ENCODE measurements at places on chromosomes 12 and 14. TPM values are rescaled to one million over a fixed set of nuclear protein-coding genes. Genes with fewer than 3 reads are reported as not detected.
A peak's percentile ranks its signal among the peaks of the same experiment; 100 is the strongest.

GRCh38 chr12:43357141-43357540, 194.9 kb downstream of the ADAMTS20 start:
- H3K4me1 ChIP-seq: no peaks in the 10 kb centered on the region
- H3K27me3 ChIP-seq: no peaks in the 10 kb centered on the region
- DNase-seq: no peak
- H3K27ac ChIP-seq: no peak overlapping the region
- H3K4me3 ChIP-seq: no peak overlapping the region

GRCh38 chr14:75147423-75148071, 20.7 kb upstream of the NEK9 start:
- H3K4me3 ChIP-seq: no peak overlapping the region
- peaks cover 7% of the 10 kb centered on the region for H3K4me1 ChIP-seq
- peak; percentile 91 for DNase-seq
- peaks cover 19% of the 10 kb centered on the region for H3K36me3 ChIP-seq
- H3K27me3 ChIP-seq: no peaks in the 10 kb centered on the region

DNA sequence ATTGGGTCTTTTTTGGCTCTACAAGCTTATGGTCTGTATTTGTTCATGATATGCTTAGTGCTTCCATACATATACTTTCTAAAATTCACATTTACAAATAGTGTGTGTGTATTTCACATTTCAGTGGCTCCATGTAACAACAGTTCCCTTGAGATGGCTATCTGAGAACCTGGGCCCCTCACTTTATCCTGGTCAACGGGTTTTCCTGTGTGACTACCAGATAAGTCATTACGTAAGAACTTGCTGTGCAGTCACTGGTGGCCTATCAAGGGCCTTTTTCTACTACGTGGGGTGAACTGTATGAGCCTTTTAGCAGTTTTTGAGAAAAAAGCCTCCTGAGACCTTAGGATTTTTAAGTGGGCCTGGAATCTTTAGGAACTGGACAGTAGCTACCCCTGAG, 454.1 kb downstream of the PCNX1 start:
- peaks cover 23% of the 10 kb centered on the region for H3K4me1 ChIP-seq
- no peak overlapping the region for H3K4me3 ChIP-seq
- H3K27me3 ChIP-seq: no peaks in the 10 kb centered on the region

- DNase-seq: no peak
- no peak overlapping the region for H3K4me3 ChIP-seq
Observed at GRCh38 chr12:51131745-51132521, 41.0 kb downstream of the TFCP2 start.

CACNA2D4 gene
- 0.26 TPM for total RNA-seq

DNA sequence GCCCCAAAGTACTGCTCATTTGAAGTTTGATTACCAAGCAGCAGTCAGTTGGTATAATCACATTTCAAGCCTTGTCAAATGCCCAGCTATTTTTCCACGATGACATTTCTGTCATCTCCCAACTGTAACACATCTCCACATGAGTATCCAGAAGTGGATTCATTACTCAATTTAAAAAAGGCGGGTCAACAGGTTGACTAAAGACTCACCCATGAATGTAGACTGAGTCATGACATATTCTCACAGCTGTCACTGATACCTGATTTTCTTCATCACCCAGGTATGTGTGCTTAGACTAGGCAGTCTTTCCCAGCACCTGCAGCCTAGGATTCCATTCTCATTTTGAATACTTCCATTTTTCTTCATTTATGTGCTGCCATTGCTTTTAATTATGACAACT, 75.1 kb upstream of the DBX2 start:
- H3K27ac ChIP-seq: no peak overlapping the region
- H3K27me3 ChIP-seq: no peaks in the 10 kb centered on the region
- no peaks in the 10 kb centered on the region for H3K36me3 ChIP-seq
- H3K4me1 ChIP-seq: no peaks in the 10 kb centered on the region

- no peak overlapping the region for H3K27ac ChIP-seq
- DNase-seq: no peak
- no peaks in the 10 kb centered on the region for H3K4me1 ChIP-seq
Observed at GRCh38 chr12:115470977-115471376, 787.0 kb upstream of the TBX3 start.

PROX2 gene
- not detected for total RNA-seq

- no peak overlapping the region for H3K27ac ChIP-seq
- no peaks in the 10 kb centered on the region for H3K4me1 ChIP-seq
- no peak overlapping the region for H3K4me3 ChIP-seq
- H3K27me3 ChIP-seq: peaks cover 2% of the 10 kb centered on the region
- DNase-seq: no peak
Observed at GRCh38 chr14:24042746-24043145, 9.1 kb upstream of the CARMIL3 start.

- H3K27me3 ChIP-seq: peaks cover 15% of the 10 kb centered on the region
- no peaks in the 10 kb centered on the region for H3K36me3 ChIP-seq
- H3K4me3 ChIP-seq: no peak overlapping the region
- H3K27ac ChIP-seq: no peak overlapping the region
Observed at GRCh38 chr14:51203881-51204280, 36.2 kb upstream of the TMX1 start.

TOMM20L gene
- not detected for total RNA-seq

DNA sequence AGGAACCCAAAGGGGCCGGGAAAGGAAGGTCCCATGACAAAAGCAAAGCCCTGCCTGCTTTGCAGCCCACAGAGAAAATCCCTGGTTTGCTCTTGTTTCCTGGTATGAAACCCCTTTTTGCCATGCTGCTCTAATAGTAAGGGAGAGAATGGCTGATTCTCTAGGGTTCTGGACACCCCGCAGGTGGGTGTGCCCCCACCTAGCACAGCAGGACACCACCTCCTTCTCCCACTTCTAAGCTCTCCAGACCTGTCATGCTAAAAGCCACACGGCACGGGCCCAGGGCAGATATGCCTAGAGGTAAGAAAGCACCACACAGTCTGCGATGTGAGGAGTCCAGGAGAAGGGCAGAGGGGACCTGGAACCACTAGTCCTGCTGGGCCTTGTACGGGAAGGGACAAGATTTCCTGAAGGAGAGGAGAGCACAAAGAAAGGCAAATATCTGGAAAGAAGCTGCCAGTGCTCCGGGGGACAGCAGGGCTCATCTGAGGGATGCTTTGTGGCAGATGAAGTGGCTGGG, 113.3 kb downstream of the BCL11B start:
- DNase-seq: no peak
- no peaks in the 10 kb centered on the region for H3K4me1 ChIP-seq
- no peak overlapping the region for H3K27ac ChIP-seq
- H3K36me3 ChIP-seq: no peaks in the 10 kb centered on the region
- no peak overlapping the region for H3K4me3 ChIP-seq

SPIC gene
- not detected for total RNA-seq

GRCh38 chr12:52191841-52192791, at the start of gene KRT80:
Gene KRT80, minus strand, starts transcription at chr12:52192014. Its CDS starts 112 bp downstream, at chr12:52191902.
- H3K36me3 ChIP-seq: no peaks in the 10 kb centered on the region
- H3K4me1 ChIP-seq: peaks cover 68% of the 10 kb centered on the region
- no peak within 1 kb of the TSS for H3K4me3 ChIP-seq
- H3K27ac ChIP-seq: peak within 1 kb of the TSS; percentile 84
- peak; percentile 99 for DNase-seq

CIROP gene
- not detected for total RNA-seq

DNA sequence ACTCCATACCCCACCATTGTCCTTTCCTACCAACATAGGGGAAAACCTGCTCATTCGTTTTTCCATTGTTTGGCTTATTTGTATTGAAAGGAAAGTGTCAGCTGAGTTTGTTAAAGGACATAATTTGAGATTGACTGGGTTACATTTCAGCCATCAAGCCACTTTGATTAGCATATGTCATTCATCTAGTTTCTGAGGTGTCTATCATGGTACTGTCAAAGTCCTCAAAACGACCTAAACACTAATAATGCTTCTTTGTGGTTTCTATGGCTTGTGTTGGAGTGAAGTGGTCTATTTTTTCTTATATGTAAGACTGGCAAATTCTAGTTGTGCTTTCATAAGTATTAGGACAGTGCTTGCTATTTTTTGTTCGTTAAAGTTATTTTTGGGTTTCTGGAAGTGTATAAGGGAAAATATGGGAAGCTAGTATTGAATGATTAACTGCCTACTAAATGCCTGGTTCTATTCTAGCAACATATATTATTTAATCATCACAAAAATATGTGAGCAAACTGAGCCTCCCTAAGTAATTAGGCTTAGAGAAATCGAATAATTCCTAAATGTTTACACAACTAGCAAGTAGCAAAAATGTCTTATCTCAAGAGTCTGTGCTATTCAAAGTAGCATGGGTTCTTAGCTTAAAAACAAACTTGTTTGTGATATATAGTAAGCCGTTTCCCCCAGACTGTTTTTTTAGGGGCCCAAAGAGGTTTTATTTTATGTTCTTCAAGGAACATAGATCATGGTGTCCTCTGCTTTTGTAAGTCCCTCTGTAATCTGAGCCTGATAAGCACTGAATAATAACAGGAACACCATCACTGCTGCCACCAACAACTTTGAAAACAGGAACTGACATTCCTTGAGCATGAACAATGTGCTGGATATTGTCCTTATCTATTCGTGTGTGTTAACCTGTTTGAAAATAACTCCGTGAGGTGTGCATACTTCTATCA, 67.1 kb downstream of the DERA start:
- H3K27ac ChIP-seq: peak overlapping the region; percentile 91
- H3K4me1 ChIP-seq: peaks cover 29% of the 10 kb centered on the region
- no peak overlapping the region for H3K4me3 ChIP-seq
- peaks cover 8% of the 10 kb centered on the region for H3K36me3 ChIP-seq

DNA sequence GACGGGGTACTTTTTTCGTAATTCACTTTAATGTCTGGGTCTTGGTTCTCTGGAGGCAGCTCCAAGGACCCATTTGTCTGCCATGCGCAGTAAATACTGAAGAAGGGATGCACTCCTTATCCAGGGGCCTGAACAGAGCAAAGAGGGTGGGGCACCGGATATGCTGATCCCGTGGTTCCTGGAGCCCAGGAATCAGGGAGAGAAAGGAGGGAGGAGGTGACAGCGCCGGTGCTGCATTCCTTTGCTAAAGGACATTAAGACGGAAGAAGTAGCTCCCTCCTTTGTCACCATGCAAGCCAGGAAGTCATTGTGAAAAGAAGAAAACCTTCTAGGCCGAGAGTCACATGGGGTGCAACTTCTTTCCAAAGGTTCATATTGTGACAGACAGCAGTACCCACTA, 1057.7 kb downstream of the VRK1 start:
- no peak for DNase-seq
- H3K27me3 ChIP-seq: no peaks in the 10 kb centered on the region
- H3K4me3 ChIP-seq: no peak overlapping the region
- no peaks in the 10 kb centered on the region for H3K36me3 ChIP-seq

- H3K4me3 ChIP-seq: no peak overlapping the region
- no peaks in the 10 kb centered on the region for H3K4me1 ChIP-seq
- H3K27me3 ChIP-seq: no peaks in the 10 kb centered on the region
- no peak overlapping the region for H3K27ac ChIP-seq
- no peaks in the 10 kb centered on the region for H3K36me3 ChIP-seq
Observed at GRCh38 chr14:91568626-91569025, 58.5 kb upstream of the PPP4R3A start.
